ENCODE measurements at places on chromosomes 6 and 20.

DNA sequence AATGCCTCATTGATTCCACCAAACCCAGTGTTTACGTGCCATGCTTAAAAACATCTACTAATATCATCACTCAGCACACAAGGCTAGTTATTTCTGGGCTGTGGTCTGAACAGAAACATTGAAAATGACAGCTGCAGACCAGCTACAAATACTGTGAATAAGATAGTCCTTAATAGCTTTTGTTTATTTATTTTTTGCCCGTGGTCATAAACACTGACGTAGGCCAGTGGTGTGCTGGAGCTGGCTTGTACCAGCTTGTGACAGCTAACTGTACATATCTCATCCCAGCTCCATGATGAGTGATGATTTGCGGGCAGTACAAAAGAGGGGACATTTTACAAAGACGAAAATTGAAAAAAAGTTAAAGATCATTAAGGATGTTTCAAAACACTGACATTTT lies 1057.0 kb downstream of the EPHA7 start:
- no peak for DNase-seq

DNA sequence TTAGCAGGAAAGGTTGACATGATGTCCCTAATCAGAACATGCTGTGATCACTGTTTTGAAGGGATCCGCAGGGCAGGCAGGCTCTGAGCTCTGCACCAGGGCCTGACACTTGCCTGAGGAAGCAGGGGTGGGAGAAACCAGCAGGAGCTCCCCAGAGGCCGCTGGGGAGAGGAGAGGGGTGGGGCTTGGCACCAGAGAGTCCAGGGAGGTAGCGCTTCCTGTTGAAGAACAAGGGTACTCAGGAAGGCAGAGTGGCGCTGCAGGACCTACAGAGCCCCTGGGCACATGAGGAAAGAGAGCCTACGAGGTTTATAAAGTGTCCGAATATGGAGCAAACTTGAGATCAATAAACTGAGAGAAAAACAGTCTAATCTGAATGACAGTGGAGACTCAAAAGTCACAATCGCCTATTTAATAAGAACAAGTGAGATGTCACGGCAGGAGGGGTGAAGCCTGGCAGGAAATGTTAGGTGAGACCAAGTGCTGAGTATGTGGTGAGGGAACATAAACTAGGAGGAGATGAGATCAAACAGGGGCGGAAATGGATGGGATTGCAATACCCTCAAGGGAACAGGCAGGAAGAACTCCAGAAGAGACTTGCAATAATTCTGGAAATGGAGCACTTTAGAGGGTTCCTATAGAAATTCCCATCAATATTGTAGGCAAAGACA lies 5.8 kb upstream of the TBXT start:
- DNase-seq, result no peak

GRCh38 chr20:25510202-25510601 lies 75.1 kb downstream of the NINL start:
- DNase-seq, result no peak

DNA sequence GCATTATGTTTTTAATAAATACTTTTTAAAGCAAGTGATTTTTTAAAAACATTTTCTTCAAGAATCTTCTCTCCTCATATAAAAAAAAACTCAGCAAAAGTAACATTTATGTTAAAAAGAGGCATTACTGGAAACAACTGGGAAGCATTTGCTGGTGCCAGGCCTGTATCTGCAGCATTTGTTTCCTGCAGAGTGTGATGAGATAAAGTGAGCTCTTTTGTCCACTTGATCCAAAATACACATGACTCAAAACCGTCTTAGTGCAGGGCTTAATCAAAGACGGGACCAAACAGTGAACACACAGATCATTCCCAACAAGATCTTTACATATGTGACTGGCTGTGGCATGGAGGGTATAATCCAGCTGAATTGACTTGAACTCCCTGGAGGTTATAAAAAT lies 28.3 kb upstream of the RIPPLY2 start:
- DNase-seq, result no peak

DNA sequence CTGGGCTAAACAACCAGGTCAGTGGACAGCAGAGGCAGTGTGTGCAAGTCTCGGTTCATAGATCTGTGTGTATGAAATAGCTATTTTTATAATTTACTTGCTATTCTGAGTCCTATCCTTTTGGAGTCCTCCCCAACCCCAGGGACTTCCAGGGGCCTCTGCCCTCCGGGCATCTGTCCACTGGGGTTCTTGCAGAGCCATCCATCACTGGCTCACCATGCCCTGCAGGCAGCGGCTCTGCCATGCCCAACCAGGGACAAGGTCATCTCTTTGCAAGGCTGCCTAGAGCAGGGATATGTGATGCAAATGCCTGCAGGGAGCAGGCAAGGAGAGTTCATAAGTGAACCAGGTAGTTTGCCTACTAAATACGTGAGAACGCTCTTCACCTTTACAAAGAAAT lies 10.5 kb upstream of the BEND3 start:
- DNase-seq, result no peak

DNA sequence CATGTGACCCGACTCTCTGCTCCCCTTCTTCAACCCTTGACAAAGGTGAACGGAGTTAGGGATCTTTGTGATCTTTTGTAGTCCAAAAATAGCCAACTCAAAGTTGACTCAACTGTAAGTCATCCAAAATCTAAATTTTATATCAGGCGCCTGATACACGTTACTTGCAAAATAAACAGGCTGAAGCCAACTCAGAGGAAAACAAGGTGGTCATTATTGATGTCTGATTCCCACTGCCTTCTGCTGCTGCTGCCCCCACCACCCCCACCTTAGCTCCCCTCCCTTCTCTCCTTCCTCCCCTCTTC lies 13.2 kb upstream of the RNF8 start:
- no peak for DNase-seq

GRCh38 chr6:161400671-161401070 lies 126.8 kb upstream of the AGPAT4 start:
- DNase-seq, result no peak

GRCh38 chr20:24118034-24118433 lies 129.5 kb upstream of the GGTLC1 start:
- no peak for DNase-seq

All from activated T-helper 1 cell treated with Interleukin-2 at 50 U/mL for 16 hours (primary cell).